Osteocyte (in vitro differentiated cells): ENCODE measurements at places on chromosomes 16 and 17.
A peak's percentile ranks its signal among the peaks of the same experiment; 100 is the strongest.

DNA sequence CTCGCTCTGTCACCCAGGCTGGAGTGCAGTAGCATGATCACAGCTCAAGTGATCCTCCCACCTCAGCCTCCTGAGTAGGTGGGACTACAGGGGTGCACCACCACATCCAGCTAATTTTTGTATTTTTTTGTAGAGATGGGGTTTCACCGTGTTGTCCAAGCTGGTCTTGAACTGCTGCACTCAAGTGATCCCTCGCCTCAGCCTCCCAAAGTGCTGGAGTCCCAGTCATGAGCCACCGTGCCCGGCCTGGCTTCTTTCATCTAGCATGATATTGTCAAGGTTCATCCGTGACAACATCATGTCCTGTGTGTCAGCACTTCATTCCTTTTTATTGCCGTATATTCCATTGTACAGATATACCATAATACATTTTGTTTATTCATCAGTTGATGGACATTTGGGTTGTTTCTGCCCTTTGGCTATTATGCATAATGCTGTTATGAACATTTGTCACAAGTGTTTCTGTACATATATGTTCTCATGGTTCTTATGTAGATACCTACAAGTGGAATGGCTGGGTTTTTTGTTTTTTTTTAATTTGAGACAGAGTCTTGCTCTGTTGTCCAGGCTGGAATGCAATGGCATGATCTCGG is 3.4 kb upstream of the GHDC start:
- DNase-seq, result no peak

DNA sequence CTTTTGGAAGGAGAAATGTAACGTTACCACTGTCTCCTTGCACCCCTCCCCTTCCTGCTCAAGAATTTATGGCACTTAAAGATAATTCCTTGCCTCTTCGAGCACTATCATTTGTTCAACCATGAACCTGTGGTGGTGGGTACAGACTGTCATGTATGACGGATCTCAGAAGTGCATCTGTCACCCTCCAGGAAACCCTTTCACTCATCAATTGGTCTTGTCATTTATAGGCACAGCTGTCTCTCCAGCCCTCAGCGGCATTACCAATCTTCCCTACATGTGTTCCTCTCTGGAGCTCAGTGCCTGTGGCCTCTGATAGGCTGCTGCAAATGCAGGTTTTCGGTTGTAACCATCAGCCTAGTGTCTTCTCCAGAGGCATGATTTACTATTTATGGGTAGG is 15.0 kb downstream of the CNTNAP4 start:
- DNase-seq, result no peak

DNA sequence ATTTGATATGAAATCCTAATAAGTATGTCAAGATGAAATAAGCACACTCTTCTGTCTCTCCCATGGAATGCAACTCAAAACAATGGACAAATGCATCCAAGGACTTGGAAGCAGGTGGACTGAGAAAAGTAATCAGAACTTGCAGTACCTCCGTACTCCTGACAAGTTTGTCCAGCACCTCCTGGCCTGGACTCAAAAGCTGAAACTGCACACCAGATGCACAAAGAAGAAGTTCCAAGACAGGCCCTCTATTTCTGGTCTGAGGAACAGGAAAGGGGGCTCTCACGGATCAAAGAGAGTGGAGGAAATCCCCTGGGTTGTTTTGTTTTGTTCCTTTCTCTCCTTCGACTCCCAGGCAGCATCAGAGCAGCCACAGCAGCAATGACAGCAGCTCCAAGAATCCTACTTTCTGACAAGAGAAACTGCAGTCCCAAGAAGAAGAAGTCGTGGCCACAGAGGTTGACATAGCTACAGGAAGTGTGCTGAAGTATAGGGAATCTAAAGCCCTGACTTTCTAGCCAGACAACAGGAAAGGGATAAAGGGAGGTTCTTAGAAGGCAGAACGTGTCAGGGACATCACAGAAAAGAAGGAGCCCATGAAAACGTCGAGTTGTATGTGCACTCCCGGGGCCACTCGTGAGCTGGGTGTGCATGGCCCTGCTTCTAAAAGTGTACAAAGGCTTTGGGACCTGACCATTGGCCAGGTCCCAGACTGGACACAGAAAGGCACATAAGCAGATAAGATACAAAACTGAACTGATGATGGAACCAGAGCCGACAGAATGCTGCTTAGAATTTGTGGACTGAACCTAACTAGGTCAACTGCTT is 29.3 kb downstream of the AKAP10 start:
- DNase-seq, result no peak

DNA sequence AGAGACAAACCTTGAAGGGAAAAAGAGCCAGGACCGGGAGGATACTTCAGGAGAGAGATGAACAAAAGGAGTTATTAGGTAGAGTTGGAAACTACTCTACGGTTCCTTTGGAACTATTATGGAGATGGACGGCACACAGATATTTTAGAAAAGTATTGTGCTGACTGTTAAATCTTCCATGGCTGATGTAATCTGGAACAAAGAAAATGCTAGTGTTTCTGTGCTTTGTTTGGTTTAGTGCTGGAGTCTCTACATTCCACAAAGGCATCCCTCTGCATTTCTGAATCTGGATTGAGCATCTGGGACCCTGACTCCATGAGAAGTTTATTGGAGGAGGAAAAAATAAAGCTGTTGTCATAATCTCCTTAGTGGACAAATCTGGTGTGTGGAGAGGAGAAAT is 57.2 kb downstream of the RPGRIP1L start:
- no peak for DNase-seq

GRCh38 chr17:31475378-31476162 is 84.1 kb downstream of the RAB11FIP4 start:
- no peak for DNase-seq

DNA sequence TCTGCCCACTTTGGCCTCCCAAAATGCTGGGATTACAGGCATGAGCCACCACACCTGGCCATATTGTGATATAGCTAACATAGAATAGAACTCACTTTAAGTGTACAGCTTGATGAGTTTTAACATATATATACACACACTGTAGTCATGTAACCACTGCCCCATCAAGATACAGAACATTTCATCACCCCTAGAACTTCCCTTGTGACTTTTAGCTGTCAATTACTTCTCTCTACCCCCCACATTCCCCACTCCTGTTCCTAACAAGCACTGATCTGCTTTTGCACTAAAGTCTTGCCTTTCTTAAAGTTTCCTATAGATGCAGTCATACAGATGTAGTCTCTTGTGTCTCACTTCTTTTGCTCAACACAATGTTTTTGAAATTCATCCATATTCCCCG is 93.1 kb downstream of the PITPNC1 start:
- DNase-seq, result no peak

- DNase-seq, result no peak
Observed at GRCh38 chr17:1590029-1590746, 27.6 kb upstream of the PITPNA start.

GRCh38 chr16:86664522-86665318 is 86.4 kb downstream of the FOXL1 start:
- no peak for DNase-seq

DNA sequence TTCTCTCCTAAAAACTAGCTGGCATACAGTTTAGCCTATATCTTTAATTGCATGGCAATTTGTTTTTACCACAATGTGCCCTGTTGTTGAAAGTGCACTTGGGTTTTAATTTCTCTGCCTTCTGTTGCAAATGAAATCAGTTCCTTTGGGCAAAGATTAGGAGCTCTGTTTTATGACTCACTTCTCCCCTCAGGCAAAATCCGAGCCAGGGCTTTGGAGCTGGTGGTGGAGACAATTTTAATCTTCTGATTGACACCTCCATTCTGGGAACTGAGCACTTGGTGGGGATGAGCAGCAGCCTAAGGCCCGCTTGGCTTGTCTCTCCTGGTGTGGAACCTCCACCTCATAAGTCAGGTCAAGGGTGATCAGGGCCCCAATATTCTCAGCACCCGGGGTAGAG is 13.3 kb upstream of the MYH8 start:
- no peak for DNase-seq

DNA sequence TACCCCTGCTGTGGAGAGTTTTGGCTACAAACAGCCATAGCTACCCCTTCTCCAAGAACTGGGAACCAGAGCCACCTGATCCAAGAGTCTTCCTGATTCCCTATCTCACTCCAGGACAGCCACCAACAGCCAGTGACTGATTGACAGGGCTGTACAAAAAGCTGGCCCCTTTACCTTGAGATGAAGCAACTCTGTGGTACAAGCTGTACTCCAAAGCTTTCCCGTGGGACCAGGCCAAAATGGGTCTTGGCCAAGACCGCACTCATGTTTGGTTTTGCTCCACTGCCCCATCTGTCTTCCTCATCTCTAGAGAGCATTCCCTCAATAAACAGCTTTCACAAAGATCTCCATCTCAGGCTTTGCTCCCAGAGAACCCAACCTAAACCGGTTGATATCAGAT is 43.6 kb downstream of the RNF157 start:
- no peak for DNase-seq

GRCh38 chr17:63697341-63698286 is 2.3 kb downstream of the LIMD2 start:
- no peak for DNase-seq

GRCh38 chr16:17836868-17837602 is 366.3 kb upstream of the XYLT1 start:
- DNase-seq, result no peak

GRCh38 chr16:68297908-68298307 is 12.8 kb downstream of the SLC7A6OS start:
- DNase-seq, result no peak

- no peak for DNase-seq
Observed at GRCh38 chr17:37147301-37147812, 198.6 kb downstream of the AATF start.

- no peak for DNase-seq
Observed at GRCh38 chr17:81518785-81519283, 6.2 kb upstream of the ACTG1 start.

- no peak for DNase-seq
Observed at GRCh38 chr17:2503627-2504026, 8.1 kb downstream of the METTL16 start.

DNA sequence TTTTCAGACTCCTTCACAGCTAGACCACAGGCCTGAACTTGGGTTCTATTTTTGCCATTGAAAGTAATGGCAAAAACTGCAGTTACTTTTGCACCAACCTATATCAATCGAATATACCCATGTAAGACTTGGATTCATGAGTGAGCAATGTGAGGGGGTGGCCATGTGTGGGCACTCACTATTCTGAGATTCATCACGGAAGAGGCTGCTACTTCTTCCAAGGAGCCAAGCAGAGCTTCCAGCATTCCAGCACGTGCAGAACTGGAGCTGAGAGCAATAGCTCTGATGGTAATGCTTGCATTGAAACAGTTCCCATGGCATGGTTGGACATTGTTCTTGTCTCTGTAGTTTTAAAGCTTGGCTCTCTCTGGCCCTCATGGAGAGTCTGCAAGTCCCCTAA is 327.6 kb downstream of the CA10 start:
- DNase-seq, result no peak

- DNase-seq, result peak; percentile 32
Observed at GRCh38 chr17:5813357-5813756, 229.0 kb upstream of the NLRP1 start.

GRCh38 chr17:38334480-38335364 is 9.0 kb downstream of the GPR179 start:
- DNase-seq, result no peak

DNA sequence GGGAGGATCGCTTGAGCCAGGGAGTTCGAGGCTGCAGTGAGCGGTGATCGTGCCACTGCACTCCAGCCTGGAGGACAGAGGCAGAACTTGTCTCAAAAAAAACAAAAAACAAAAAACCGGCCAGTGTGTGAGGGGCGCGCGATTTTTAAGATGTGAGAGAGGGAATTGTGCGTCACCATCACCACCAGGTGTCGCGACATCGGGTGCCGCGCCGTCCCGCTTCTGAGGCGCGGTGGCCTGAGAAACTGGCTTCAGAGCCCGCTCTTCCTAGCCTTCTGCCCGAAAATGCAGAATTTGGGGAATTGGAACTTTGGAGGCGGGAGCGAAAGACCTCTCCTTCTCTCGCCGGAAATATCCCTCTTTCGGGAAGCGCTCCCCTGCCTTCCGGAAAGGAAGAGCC is 524.8 kb downstream of the KCNJ18 start:
- DNase-seq, result peak; percentile 67

- no peak for DNase-seq
Observed at GRCh38 chr17:19386974-19387920, at the start of gene MFAP4. Gene MFAP4 (minus strand): TSS chr17:19387190. CDS start chr17:19387155, 35 bp downstream.

- peak; percentile 92 for DNase-seq
Observed at GRCh38 chr17:50550661-50551432, 3.9 kb downstream of the SPATA20 start.

- DNase-seq, result no peak
Observed at GRCh38 chr17:1803280-1803679, 26.4 kb downstream of the SMYD4 start.

DNA sequence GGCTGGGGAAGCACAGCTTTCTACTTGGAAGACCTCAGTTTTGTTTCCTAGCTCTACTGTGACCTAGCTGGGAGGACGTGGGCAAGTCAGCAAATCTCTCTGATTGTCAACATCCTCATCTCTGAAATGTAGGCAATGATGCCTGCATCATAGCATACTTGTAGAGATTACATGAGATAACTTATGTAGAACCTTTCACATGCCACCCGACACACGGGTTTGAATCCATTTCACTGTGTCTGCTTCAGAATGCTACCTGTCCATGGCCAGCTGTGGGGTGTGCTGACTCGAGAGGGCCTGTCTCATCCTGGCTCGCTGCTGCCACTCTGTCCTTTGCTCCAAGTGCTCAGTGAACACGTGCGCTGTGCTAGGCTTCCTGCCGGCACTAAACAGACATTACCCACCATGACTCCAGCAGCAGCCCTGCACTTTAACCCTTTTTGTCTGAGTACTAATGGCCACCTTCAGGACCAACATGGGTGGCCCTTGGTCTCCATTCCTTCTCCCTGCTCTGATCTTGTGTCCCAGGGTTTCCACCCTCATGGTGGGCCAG is 7.4 kb downstream of the ADAP2 start:
- no peak for DNase-seq

- DNase-seq, result no peak
Observed at GRCh38 chr17:41507315-41507880, 2.0 kb upstream of the KRT13 start.

DNA sequence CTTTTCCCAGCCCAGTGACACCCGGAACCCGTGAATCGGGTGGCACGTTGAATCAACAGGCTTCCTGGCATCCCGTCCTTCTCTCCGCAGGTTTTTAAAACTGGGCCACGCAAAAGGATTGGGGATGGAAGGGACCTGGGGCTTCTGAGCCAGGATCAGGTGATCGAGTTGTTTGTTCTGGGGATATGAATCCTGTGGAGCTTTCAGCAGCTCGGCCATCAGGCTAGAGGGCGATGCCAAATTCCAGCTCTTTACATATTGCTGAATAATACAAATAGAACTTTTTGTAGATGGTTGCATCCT is 473 bp downstream of the SUPT6H start:
- DNase-seq, result no peak
